ENCODE measurements at places on chromosomes 16 and 17.

GRCh38 chr17:33243732-33244131, 49.4 kb downstream of the ASIC2 start:
- DNase-seq, result no peak

DNA sequence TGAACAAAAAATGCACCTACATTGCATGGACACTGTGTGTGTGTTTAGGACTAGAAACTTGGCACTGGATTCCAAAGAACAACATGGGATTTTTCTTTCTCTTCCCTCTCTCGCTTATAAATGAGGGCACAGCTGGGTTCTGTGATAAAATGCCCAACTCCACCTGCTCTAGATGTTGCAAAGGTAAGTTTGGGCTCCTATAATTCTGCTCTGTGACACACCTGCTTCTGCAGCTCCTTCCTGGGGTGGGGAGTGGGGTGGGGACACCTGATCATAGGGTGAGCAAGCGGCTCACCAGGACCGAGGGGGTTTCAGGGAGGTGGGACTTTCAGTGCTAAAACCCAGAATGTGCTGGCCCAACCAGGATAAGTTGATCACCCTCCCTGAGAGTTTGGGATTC, 104.3 kb downstream of the AXIN2 start:
- DNase-seq, result no peak

DNA sequence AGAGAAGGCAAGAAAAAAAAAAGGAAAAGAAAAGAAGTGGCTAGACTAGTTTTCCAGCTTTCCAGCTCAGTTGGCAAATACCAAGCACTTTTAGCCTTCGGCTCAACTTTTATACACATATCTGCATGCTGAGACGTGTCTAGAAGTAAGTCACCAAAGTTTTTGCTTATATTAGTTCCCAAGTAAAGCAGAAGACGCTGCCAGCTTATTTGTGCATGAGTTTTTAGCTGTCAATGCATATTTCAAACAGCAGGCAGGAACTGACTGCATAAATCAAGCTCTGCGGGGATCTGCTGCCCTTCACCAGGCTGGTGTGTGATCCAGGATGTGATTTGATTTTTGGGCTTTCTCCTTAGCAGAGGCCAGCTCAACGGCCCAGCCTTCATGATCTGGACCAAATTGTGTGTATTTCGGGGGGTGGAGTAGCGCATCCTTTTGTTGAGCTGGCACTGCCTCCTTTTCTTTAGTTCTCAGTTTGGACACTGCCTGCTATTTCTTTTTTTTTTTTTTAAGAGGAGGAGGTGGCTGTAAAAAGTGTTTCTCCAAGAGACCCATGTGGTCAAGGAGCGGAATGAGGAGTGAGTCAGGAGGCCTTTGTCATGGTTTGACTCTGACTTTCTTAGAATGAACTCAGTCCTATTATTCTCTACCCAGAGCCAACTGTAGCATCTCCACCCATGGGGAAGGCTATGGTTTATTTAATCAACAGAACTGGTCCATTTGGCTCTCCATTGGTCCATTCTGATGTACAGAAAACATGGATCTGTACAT, 162.6 kb upstream of the XYLT1 start:
- no peak for DNase-seq

- no peak for DNase-seq
Measured at GRCh38 chr16:50388496-50388895, 19.7 kb upstream of the BRD7 start.

DNA sequence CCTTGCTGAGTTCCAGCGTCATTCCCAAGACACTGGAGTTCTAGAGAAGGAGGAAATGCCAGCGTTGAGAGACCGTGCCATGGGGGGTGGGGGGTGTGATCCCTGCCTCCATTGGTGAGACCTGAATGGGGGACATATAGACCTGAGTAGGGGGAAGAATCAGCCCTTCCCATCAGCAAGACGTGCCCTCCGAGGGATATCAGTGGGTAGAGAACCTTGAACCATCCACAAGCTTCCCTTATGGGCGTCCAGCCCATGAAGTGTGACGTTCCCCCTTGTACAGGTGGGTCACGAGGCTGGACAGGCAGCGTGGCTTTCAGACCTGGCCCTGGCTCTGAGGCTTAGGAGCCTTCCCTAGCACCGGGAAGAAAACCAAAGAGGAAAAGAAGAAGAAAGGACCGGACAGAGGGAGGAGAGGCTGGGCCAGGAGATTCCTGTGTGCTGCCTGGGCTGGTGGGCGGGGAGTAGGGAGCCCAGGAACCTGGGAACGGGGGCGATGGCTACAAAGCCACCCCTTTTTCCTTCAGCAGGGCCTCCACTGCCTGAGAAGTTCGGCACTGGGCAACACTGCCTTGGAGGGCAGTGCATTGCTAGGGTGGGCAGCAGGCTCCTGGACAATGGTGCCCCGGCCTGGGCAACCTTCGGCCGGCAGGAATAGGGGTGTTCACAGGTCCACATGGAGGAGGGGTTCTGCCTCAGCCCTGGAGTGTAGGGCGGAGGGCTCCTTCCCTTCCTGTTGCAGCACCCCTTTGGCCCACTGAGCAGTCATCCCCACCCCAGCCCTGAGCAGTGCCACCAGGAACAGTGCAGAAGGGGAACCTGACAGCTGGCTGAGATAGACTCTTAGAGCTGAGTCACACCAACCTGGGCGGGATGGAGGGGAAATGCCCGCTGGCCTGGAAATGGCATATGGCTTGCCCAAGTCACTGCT, 7.2 kb downstream of the RAB11FIP4 start:
- no peak for DNase-seq

- DNase-seq, result peak; percentile 95
Measured at GRCh38 chr17:74453665-74454196, 12.7 kb upstream of the CD300A start.
